ENCODE measurements at places on chromosomes 2 and 18.

- no peak for DNase-seq
Observed at GRCh38 chr2:219675221-219675620, 47.8 kb downstream of the SLC4A3 start.

DNA sequence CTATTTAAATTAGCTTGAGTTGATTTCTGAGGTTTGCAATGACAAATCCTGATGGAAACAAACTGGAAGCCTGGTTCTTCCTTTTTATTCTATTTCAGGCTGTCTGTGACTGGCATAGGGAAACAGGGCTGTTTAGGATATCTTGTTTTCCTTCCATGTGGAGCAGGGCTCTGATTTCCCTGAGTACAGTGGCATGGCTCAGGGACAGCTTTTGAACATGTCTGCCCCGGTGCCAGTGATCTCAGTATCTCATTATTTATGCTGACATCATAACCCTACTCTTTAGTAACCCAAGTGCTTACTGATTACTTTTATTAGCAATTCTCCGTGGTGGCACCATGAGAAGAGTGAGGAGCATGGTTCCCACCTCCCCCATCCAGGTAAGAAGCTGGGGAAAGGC is 720.3 kb downstream of the GALR1 start:
- DNase-seq, result no peak

DNA sequence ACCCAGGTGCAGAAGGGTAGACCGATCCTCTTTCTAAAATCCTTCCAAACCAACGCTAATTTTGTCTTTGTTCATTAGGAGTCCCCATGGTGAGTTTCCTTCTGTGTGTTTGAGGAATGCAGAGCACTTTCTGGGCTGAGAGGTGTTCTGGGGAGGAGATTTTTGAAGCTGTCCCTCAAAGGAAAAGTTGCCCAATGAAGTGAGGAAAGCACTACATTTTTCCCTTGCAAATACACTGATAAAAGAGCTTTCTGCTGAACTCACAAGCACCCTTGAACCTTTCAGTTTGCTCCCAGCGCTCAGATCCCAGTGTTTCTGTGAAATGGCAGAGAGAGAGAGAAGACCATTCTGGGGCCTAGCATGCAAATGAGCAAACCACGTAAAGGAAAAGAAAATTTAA is 299.6 kb upstream of the FANCL start:
- DNase-seq, result no peak

GRCh38 chr2:32835148-32835547 is 111.6 kb upstream of the LTBP1 start:
- DNase-seq, result no peak

- DNase-seq, result no peak
Observed at GRCh38 chr2:129439406-129440302, 539.8 kb upstream of the RAB6C start.

GRCh38 chr2:1305342-1306013 is 107.8 kb upstream of the TPO start:
- no peak for DNase-seq
